ENCODE measurements at places on chromosomes 11 and 22. TPM values are rescaled to one million over a fixed set of nuclear protein-coding genes. Genes with fewer than 3 reads are reported as not detected.

Gene KIRREL3
- total RNA-seq = not detected

Gene PRCP
- total RNA-seq = 27.1 TPM

Gene UPB1
- total RNA-seq = not detected

Gene APOBEC3G
- 158 TPM for total RNA-seq

Gene FZD4
- total RNA-seq = 0.07 TPM

Gene TNNI2
- total RNA-seq = 0.33 TPM

Gene CDKN1C
- total RNA-seq = 1.0 TPM

Gene SLC22A12
- total RNA-seq = not detected

Gene MS4A15
- not detected for total RNA-seq

Gene OR51B5
- not detected for total RNA-seq

Gene SCGB1A1
- not detected for total RNA-seq

DNA sequence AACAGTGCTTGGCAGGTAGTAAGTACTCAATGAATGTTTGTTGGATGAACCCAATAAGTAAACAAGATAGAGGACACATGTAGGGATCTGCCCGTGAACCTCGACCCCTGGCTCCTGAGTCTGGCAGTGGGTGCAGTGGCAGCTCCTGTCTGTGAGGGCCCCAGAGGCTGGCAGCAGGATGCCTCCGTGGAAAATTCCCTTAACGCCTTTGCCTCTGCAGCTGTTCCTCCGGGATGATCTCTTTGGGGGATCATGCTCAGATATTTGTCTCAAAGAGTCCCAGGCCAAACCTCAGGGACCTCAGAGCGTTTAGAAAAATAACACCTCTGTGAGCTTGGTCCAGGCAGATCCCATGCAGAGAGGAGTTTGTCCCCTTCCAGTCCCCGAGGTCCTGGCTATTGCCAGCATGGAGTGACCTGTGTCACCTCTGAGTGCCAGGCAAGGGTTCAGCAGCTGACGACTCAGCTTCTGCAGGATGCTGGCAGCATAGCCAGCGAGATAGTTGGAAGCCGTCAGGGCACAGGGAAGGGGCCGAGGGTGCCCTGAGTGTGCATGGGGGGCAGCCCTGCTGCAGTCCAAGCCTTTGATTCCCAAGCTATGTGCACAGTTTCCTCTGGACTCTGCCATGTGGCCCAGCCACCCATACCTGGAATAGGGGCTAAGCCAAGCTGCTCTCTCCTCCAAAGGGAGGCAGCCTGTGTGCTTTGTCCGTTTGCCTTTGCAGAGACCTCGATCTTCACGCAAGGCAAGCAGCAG, 613 bp upstream of the MCHR1 start:
- no peak for DNase-seq

DNA sequence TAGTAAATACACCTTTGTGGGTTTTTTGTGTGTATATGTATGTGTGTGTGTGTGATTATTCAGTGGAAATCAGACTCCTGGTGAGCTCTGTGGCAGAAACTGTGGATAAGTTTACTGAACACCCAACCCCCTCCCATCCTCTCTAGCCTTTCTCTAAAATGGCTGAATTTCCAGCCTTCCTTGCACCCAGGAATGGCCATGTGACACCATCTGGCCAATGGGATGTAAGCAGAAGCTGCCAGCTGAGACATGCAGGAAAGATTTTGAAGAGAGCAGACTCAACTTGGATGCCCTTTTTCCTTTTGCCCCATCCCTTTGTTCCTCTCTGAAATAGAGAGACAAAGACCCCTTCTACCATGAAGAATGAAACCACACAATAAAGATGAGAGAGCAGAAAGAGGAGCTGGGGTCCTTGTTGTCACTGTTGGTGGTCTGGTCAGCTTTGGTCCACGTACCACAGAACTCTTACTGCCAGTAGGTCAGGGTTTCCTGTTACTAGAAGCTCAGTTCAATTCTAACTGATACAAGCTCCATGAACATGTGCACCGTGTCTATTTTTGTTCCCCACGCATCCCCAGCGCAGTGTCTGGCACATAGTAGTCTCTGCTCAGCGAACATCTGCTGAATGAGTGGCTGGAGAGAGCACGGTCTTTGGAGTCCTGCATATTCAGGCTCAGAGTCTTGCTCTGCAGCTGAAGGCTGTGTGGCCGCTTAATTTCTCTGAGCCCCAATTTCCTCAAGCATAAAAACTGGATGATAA, 57.5 kb downstream of the SEZ6L start:
- DNase-seq = no peak

- DNase-seq = no peak
Observed at GRCh38 chr11:2207773-2208621, 36.4 kb upstream of the TH start.

DNA sequence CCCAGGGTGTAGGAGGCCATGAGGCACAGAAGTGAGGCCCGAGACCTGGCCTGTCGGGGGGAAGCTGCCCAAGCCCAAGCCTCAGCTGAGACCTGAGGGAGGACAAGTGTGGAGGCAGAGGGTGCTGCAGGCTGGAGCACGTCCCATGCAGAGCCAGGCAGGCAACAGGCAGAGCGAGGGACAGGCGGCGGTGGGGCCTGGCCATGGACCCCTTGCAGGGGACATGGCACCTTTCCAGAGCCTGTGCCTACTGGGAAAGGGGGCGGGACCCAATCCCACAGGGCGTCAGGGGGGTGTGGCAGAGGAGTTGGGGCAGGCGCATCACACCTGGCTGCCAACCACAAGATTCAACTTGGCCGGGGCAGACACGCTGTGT, 4.3 kb downstream of the TNNI2 start:
- no peak for DNase-seq

- no peak for DNase-seq
Observed at GRCh38 chr11:106228996-106229395, 151.5 kb downstream of the AASDHPPT start.

GRCh38 chr22:40721266-40721665, 42.0 kb downstream of the MCHR1 start:
- DNase-seq = no peak

DNA sequence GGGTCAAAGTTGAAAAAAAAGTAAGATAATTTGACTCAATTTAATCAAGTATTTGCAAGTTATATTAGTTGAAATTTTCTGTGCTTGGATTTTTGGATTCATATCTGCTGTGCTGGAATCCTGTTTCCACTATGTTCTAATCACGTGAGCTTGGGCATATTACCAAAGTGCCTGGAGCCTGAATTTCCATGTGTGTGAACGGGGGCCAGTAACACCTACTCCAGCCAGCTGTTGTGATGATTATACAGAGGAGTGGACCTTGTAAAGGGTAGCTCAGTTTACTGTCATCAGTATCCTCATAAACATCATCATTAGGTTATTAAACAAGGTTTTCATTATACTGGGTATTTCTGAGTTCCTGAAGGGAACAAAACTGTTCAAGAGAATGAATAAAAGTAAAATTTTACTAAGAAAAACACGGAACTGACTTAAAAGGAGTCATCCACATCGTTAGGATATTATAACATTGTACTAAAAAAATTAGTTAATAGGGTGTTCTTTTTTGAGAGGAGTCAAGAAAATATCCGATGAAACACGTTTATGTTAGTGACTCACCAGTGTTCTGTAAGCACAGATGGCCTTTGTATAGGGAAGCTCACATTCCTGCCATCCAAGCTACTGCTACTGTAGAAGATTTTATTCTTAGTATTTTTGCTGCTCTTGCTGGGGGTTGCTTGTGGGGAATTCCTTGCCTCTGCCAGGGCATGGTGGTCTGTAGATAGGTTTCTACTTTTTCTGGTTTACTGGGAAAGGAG, 144.1 kb downstream of the ARHGAP42 start:
- no peak for DNase-seq

- no peak for DNase-seq
Observed at GRCh38 chr11:70240337-70240736, 30.2 kb upstream of the PPFIA1 start.

DNA sequence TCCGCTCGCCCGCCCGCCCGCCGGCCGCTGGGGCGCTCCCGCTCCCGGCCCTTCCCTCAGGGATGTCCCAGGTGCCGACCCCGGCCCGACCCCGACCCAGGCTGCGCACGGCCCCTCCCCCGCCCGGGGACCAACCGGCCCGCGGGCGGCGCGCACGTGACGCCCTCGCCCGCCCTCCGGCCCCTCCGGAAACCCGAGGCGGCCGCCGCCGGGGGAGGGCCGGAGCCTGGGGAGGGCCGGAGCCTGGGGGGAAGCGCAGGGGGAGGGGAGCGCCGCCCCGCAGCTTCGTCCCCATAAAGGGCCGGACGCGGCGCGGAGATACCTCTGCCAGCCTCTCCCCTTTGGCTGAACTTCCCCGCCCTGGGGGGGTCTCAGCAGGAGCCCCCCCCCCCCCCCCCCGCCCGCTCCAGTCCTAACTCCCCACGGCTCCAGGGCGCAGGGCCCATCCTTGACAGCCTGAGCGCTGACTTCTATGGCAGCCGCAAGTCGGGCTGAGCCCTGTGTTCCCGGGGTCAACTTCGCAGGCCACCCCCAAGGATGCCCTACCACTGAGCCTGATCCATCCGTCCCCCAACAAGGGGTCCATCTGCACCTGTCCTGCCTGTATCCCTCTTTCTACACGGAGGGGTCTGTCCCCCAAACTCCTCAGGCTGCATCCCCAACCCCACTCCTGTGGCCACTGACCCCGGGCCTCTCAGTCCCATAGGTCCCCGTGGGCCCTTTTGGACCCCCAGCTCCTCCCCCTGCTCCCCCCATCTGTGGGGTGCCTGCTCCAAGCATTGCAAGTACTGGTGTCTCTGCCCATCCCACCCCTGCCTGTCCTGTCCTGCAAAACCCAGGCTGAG, at the start of gene MAPK12:
Gene MAPK12 (minus strand): TSS at position 69 of the 845 bp plus-strand sequence. CDS start 174 bp downstream, outside the sequence.
- DNase-seq = no peak

GRCh38 chr11:122509091-122509490, 146.4 kb upstream of the UBASH3B start:
- DNase-seq = no peak

- DNase-seq = no peak
Observed at GRCh38 chr11:94199136-94200130, 70.8 kb downstream of the PANX1 start.

DNA sequence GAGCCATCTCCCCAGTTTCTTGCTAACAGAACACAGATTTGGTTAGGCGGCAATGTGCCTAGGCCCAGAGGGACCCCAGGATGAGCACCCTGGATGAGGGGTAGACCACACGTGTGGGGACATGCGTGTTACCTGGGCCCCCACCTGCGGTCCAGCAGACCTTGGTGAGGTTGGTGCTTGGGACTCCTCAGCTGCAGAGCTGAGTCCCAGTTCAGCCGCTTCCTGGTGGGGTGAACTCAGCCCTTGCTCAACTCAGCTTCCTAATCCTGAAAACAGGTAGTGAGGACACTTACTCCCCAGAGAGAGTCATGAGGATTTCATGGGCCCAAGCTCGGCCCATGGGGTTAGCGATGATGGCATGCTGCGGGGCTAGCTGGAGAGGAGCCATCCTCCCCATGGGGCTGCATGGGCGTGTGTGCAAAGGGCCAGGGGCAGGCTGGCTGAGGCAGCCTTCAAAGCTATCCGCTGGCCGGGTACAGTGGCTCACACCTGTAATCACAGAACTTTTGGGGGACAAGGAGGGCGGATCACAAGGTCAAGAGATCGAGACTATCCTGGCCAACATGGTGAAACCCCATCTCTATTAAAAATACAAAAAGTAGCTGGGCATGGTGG, 46.9 kb upstream of the SHISAL1 start:
- DNase-seq = no peak

DNA sequence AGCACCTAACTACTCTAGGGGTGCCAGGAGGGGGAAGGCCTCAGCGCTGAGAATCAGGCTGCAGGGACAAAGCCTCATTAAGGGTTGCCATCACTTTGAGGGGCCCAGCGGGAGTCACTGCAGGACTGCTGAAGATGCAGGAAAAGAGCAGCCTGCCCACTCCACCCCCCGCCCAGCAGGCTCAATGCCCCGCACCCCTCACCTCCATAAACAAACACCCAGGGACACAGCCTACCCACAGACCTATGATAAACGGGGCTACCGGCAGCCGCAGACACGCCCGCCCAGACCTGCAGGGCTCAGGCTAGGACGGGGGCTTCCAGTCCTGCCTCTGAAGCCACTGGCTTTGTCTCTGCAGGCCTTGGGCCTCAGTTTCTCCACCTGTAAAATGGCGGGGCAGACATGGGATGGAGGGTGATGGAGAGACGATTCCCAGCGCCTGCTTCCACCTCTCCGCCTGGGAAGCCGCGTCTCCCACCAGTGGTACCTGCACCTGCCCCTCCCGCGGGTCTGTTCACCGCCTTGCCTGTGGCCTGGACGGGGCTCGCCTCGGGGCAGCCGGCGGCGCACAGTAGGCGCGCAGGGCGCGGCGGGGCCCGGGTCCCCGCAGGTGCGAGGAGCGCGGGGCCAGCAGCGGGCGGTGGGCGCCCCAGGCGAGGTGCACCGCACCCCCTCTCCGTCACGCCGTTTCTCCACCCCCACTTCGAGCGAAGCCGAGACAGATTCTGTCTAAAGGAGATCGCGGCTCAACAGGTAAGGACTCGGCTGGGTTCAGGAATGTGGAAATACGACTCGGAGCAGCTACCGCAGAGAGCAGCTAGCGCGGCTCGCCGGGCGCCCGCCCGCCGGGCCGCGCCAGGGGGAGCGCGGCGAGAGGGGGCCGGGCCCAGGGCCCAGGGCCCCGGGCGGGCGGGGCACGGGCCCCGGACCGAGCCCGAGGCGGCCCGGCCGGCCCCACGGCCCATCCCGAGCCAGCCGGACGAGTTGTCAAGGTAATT, 1.5 kb downstream of the WNT7B start:
- no peak for DNase-seq

DNA sequence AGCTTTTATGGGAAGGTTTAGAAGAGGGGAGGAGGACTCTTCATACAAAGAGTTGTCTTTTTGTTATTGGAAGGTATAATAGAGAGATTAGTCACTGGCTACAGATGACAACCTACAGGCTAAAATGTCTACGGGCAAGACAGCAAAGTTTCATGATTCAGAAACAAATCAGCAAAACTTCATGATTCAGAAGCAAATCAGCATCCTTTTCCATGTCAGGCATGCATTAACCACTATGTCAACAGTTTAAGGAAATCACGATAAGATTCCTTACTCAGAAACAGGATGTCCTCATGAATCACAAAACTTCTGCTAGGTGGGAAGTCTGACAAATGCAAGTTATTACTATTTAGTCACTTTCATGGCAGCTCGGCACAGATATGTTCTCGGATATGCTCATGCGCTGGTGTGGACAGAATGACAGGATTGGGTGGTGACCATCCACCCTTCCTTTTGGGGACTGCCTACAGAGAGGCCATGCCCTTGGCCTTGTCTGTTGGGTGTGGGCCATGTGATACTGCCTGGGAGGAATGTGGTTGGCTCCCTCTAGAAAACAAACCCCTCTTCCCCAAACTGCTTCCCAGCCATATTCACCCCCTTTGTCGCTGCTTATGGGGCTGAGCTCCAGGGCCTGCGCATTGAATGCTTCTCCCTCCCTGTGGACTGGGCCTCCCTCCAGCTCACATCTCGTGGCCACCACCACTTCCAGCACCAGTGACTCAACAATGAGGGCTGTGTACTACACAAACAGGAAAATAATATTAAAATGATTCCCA, 10.1 kb downstream of the C11orf91 start:
- no peak for DNase-seq

- no peak for DNase-seq
Observed at GRCh38 chr11:74268456-74268855, 43.0 kb downstream of the P4HA3 start.

Data from CD8-positive, alpha-beta memory T cell (primary cell).